GM12878 (cell line): ENCODE measurements at places on chromosomes 7 and 10.
A peak's percentile ranks its signal among the peaks of the same experiment; 100 is the strongest.

DNA sequence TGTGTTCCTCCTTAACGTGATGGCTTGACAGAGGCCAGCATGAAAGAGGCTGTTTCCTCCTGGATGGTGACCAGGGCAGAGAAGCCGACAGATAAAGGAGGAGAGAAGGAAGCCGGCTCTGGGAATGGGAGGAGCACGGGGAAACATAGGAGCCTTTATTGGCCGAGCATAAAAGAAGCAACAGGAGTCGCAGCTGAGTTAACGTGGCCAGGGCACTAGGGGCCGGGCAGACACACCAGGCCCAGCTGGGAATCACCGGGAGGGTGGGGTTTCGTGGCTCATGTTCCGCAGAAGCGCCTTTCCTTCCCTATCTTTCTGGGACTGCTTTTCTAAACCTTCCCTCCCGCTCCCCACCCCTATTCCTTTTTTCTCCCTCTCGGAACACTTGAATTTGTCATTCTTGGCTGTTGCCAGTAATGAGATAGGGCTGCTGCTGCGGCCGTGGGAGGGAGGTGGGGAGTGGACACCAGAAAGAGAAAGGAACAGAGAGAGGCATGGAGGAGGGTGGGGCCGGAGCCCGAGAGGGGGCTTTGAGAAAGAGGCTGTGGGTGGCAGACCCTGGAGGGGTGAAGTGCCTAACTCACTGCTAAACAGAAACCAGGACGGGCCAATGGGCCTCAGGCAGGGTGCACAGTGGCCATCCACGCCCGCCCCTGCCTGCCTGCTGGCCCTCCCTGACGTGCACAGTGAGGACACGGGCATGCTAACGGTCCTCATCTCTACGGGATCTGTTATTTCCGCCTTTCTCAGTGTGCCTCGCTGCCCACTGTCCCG lies 65.2 kb downstream of the COL13A1 start:
- no peak for DNase-seq

GRCh38 chr10:6337382-6337781 lies 134.7 kb downstream of the PFKFB3 start:
- DNase-seq, result no peak

DNA sequence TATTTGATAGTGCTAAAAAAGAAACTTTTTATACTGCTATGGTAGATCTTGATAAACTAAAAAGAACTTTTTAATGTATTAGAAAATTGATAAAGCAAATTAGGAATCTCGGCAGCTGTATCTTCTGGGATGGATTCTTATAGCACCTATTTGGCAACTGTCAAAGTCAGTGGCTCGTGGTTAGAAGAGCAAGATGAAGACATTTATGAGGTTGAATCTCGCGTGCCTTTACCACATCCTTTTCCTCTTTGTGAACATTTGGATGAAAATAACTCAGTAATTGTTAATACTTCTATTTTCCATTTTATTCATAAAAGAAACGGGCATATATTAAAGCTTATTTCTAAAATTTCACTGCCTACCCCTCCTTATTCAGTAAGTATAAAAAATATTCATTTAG lies 76.2 kb downstream of the CYP51A1 start:
- DNase-seq, result peak; percentile 8

DNA sequence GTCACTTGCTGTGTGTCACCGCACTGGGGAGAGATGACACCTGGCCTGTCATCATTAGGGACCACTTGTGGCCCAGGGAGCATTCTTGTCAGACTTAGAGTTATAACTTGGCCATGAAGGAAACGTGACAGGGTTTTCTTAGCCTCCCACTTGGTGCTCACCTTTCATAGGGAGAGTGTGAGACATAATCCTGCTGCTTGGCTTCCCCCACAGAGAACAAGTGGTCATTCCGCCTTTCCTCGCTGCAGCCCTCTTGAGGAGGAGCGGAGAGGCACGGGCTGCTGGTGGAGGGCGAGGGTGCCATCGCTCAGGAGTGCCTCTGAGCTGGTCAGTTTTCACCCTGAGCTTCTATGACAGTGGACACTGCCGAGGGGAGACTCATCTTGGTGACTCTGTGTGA lies 125.0 kb upstream of the GJD4 start:
- DNase-seq, result no peak

GRCh38 chr10:103232131-103232673 lies 13.5 kb upstream of the RPEL1 start:
- no peak for DNase-seq

DNA sequence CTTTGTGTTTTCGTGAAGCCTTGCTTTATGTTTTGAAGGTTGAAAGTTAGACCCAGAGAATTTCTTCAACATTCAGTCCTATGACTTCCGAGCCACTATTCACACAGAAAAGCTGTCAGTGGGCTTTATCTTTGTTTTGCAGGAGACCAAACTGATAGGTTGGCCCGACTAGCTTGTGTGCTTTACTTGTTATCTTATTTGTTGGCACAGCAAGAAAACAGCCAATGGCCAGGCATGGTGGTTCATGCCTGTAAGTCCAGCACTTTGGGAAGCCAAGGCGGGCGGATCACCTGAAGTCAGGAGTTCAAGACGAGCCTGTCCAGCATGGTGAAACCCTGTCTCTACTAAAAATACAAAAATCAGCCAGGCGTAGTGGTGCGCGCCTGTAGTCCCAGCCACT lies 16.0 kb upstream of the GDI2 start:
- DNase-seq, result no peak

GRCh38 chr7:106717955-106718871 lies 57.3 kb upstream of the CCDC71L start:
- peak; percentile 81 for DNase-seq

GRCh38 chr10:74289951-74290350 lies 138.9 kb downstream of the ADK start:
- no peak for DNase-seq

- DNase-seq, result no peak
Measured at GRCh38 chr10:77297393-77297739, 340.2 kb downstream of the KCNMA1 start.

GRCh38 chr7:111112439-111112838 lies 21.5 kb downstream of the LRRN3 start:
- no peak for DNase-seq

- peak; percentile 58 for DNase-seq
Measured at GRCh38 chr7:31811650-31812461, 124.8 kb downstream of the PPP1R17 start.

- DNase-seq, result no peak
Measured at GRCh38 chr10:91012502-91012901, 91.6 kb upstream of the ANKRD1 start.

DNA sequence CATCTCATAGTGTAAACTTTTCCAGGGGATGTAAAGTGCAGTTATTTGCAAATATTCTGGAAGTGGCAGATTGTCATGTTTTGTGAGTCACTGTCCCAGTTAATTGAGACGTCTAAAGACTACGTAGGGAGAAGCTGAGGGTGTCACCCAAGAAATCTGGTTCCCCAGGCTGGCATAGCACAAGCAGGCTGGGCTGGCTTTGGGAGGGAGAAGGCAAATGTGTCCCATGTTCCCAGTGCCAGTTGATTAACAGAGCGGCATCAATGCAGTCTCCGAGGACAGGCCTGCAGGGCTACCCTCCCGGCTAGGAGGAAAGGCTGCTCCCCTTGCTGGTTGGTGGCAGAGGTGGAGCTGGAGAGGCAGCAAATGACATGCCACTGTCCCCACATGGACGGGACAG lies 388.3 kb upstream of the MKI67 start:
- DNase-seq, result no peak

DNA sequence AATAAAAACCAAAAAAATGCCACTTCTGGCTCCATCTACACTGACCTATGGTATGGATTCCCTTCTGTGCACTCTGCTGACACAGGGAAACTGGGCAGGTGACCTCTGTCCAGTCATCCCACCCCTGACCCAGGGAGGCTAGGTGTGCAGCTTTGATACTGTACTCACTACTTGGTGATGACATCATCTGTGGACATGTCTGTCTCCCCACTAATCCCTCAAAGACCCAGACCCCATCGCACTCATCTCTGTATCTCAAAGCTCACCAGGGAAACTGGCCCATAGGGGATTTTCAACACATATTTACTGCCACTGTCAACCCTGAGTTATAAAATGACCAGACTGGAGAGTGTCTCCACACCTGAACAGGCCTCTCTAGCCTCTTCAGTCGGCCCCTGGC lies 10.6 kb downstream of the SGMS1 start:
- no peak for DNase-seq

- DNase-seq, result no peak
Measured at GRCh38 chr7:143882020-143882603, 19.9 kb downstream of the TCAF1 start.

- no peak for DNase-seq
Measured at GRCh38 chr10:101749047-101750016, 26.6 kb downstream of the FGF8 start.

- DNase-seq, result no peak
Measured at GRCh38 chr7:40674316-40674715, 539.5 kb downstream of the SUGCT start.

DNA sequence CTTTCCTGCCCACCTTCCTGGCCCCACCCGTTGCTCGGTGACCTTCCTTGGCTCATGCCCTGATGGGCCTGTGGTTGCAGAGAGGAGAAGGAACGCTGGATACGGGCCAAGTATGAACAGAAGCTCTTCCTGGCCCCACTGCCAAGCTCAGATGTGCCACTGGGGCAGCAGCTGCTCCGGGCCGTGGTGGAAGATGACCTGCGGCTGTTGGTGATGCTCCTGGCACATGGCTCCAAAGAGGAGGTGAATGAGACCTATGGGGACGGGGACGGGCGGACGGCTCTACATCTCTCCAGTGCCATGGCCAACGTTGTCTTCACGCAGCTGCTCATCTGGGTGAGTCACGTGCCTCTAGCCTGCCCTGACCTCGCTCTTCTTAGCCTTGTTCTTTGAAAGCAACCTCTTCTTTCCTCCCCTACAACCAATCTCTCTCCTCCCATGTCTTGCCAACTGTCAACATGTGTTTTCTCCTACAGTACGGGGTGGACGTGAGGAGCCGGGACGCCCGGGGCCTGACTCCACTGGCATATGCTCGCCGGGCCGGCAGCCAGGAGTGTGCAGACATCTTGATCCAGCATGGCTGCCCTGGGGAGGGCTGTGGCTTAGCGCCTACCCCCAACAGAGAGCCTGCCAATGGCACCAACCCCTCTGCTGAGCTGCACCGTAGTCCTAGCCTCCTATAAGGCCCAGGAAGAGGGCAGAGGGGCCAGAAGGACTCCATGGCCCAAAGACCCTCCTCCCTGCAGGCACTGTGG lies 24.1 kb downstream of the GBX1 start:
- DNase-seq, result no peak
